NCI-H510A treated with DMSO at 0.1 percent for 48 hours (cell line): ENCODE measurements at places on chromosomes 5 and 9.

GRCh38 chr9:38185647-38186403 lies 116.8 kb upstream of the SHB start:
- no peak for DNase-seq

DNA sequence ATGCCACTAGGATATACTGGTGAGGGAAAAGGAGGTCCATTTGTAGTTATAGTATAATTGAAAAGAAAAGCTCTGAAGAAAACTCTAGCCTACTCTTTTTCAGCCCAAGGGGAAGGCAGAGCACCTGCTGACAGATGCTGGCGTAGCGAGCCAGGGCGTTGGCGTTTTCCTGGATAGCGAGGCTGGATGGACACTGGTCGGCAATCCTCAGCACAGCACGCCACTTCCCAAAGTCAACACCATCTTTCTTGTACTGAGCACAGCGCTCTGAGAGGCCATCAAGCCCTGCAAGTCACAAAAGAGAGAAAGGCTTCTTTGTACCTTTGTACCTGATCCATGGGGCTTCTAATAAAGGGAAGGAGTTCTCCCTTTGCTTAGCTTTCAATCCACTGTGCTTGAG lies 8.2 kb downstream of the ALDOB start:
- no peak for DNase-seq

DNA sequence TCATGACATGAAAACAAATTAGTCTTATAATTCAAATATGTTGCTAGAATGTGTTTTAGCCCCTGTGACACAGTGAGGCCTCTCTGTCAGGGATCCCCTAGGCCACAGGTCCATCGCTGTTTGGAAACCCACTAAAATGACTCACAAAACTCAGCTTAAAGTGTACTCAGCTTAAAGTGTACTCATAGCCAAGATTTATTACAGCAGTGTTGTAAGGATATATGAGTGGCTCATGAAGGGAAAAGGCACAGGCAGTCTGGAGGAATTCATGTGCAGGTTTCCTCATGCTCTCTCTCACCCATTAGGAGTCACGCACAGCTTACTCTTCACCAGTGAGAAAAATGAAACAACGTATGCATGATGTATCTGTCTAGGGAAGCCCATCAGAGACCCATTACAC lies 24.4 kb upstream of the TGFBI start:
- no peak for DNase-seq

DNA sequence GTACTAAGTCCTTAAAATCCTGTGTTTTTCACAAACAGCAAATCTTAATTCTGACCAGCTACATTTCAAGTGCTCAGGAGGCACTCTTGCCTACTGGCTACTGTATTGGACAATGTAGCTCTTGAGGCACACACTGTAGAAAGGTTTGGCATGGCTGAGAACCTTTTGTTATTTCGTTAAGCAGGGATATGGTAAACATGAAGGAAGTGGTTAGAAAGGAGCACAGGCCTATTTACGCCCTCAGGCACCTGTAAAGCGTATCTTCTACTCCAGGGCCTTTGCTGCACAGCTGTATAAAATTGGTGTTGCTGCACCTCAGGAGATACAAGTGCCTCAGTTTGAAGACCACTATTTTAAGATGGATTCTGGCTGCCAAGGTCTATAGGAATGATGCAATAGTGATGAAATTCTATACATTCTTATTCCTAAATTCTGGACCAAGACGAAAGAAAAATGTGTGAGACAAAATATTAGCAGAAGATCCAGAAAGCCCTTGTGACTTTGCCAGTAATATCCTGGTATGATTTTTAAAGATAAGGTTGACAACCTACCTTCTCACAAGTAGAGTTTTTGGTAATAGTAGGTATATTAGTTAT lies 9.3 kb upstream of the OTULIN start:
- DNase-seq: no peak

DNA sequence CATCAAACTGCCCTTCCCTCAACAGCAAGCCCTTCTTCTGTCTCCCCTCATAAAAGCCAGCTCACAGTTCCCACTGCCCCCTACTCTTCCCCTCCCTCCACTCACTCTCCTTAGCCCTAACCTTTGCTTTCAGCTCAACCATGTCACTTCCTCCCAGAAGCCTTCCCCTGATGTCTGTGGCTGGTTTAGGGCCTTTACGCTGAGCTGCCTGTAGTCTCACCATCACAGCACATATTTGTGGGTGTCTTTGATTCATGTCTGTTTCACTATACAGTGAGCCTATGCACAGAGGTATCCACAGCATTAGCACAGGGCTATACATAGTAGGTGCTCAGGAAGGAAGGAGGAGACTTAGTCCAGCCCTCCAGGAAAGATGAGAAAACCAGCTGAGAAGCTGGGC lies 34.7 kb downstream of the C9orf50 start:
- no peak for DNase-seq

- DNase-seq: no peak
Measured at GRCh38 chr9:86079421-86079831, 19.9 kb downstream of the GOLM1 start.

GRCh38 chr5:150449517-150450339 lies at the start of gene RPS14:
Gene RPS14 (minus strand): TSS chr5:150449739. CDS start chr5:150447733, 2,006 bp downstream.
- peak; percentile 95 for DNase-seq

DNA sequence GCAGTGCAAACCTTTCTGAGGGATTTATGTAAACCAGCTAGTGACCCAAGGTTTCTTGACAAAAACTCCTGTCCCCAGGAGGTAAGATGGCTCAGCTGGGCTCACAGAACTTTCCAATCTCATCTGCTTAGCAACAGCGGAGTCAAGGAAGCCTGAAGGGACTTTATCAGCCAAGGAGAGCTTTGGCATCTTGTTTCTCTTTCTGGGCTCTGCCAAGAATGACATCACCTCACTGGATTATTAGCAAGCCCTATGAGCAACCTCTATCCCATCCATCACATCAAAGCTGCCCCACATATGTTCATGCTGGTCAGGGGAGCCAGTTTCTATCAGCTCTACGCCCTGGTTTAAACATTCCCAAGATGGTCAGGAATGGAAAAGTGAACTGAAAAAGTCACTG lies 461.3 kb downstream of the ENC1 start:
- no peak for DNase-seq

DNA sequence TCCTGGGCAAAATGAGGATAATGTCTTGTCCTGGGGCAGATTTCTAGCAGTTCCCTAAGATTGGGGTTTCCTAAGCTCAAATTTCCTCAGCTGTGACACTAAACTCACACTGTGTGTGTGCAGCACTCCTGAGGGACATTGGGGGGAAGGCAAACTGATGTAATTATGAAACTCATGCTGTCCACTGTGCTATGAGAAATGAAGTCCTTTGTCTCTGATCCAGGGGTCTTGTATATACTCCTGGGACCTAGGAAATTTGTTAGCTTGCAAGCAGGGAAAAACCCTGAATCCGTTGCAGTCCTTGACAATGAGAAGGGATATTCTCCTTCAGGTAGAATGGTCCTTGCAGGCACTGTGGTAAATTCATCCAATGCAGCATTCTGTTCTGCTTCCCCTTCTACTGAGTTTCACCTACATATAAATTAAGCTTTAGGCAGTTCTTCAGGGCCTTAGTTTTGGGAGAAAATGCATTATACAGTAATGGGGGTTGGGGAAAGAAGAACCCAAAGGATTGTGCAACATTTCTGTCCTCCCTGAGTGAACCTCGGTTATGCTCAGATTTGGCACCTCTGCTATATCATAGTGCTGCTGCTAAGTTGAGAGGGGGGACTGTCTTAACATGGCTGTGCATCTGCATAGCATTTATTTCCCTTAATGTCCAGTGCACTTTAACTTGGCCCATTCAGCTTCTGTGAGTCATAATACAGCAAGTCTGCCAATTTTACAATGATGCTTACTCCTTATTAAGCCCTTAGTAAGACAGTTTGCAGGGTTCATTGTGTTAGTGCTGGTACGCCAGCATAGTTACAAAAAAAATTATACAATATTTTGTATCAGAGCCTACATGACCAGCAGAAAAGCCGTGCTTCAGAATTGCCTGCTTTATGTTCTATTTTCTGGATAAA lies 80.2 kb downstream of the PJA2 start:
- DNase-seq: no peak

- no peak for DNase-seq
Measured at GRCh38 chr5:86757824-86758223, 140.1 kb downstream of the COX7C start.

GRCh38 chr5:130885691-130886090 lies 279.4 kb downstream of the HINT1 start:
- no peak for DNase-seq

GRCh38 chr5:150535611-150536010 lies 27.7 kb downstream of the NDST1 start:
- DNase-seq: no peak

- DNase-seq: no peak
Measured at GRCh38 chr5:58183078-58183785, 276.7 kb downstream of the PLK2 start.

- DNase-seq: peak; percentile 59
Measured at GRCh38 chr5:157915638-157916037, 56.7 kb upstream of the CLINT1 start.

GRCh38 chr5:89324990-89325389 lies 442.0 kb upstream of the MEF2C start:
- no peak for DNase-seq

GRCh38 chr9:17394881-17395510 lies 183.9 kb upstream of the SH3GL2 start:
- DNase-seq: no peak

DNA sequence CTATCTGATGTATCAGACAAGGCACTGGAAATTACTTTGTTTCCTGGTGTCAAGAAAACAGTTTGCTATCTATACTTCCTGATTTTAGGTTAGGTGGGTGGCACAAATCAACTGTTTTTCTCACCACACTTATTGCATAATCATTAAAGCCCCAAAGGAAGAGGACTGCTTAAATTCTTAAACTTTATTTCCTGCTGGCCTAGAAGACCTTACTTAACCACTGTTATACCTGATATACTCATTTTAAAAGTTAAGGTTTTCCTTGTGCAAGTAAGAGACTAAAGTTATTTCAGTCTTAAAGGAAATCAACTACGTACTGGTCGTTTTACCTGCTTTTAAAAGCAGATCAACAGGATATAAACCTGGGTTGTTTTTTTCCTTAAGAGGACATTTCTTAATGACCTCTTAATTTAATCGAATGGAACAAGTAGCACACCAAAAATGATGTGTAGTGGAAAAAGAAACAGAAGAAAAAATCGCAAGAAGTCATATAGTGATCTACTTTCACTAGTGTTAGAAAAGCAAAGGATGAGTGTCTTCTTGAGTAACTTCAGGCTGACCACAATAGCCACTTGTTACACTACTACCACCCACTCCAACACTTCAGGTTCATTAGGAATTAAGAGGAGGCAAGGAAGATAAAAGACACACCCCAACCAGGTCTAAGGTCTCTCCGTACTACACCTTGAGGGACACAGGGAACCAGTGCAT lies 974 bp downstream of the CLINT1 start:
- no peak for DNase-seq

DNA sequence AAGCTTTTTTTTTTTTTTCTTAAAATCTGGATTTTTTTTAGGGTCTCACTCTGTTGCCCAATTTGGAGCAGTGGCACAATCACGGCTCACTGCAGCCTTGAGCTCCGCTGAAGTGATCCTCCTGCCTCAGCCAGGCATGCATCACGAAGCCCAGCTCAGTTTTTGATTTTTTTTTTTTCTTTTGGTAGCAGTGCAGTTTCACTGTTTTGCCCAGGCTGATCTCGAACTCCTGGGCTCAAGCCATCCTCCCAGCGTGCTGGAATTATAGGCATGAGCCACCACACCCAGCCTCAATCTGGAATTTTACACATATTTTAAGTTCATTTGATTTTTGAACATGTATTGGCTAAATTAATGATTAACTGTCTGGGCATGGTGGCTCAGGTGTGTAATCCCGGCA lies 36.3 kb downstream of the TRIO start:
- DNase-seq: no peak

DNA sequence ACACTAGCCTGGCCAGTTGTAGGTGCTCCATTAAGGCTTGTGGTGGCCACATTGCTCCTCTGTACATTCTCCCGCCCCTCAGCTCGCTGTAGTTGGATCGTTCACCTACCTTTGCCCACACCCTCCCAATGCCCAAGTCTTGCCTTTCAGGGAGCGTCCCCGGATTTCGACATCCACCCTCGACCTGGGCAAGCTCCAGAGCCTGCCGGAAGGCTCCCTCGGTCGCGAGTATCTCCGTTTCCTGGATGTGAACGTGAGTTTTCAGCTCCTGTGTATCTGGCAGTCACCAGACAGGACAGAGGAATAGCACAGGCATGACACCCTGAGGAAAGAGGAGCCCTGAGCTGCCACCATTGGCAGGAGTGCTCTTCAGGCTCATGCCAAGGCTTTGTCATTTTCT lies 3.0 kb downstream of the COQ4 start:
- no peak for DNase-seq

- no peak for DNase-seq
Measured at GRCh38 chr5:62299600-62299999, 6.4 kb upstream of the KIF2A start.

DNA sequence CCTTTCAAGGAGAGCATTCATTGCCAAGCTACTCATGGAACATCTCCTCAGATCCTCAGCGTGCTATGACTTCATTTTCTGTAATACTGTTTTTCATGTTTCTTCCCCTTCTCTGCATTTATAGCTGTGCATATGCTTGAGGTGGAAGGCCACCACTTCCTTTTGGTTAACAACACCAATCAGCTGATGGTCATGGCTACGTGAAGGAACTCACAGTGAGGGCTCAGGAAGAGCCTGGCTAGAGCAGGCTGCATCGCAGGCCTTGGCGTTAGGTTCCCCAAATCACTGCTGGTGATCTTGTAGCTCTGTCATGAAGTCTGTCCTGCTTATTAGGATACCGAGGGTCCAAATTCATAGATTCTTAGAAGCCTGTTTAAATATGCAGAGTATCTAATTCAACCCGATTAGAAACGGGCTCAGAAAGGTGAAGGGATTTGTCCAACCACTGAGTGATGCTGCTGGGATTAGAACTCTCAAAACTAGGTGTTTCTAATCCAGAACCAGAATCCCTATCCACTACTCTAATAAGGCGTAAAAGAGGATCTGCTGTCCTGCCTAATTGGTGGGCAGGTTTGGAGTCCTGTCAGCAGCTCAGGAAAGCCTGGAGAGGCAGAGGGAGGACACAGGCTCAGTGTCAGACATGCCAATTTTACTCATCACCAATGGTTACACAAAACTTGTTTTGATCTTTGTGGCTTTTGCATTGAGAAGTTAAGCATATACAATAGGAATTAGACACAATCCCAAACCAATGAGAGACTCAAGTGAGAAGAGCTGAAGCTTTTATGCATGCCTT lies 7.5 kb downstream of the SYK start:
- DNase-seq: no peak

DNA sequence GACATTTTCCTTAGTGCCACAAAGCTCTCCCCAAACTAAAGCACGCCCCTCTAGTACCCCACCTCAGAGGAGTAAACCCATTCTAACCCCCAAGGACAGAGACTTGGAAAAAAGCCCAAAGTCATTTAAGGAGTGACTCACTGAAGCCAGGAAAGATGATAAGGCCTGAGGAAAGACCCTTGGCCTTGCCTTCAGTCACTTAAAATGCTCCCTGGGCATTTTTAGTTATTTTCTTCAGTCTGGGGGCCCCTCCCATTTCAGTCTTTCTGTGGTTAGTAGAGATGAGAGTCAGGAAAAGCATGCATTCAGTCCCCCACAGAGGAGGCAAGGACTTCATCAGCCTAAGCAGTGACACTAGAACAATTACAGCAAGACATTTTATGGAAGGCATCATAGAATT lies 13.7 kb upstream of the TLX3 start:
- DNase-seq: no peak
